ENCODE measurements at places on chromosomes 5 and 9. TPM values are rescaled to one million over a fixed set of nuclear protein-coding genes. Genes with fewer than 3 reads are reported as not detected.

- DNase-seq: no peak
These were observed 236.9 kb upstream of the NFIL3 start for GRCh38 chr9:91660521-91660920.

The CNTFR gene
- total RNA-seq: not detected

- DNase-seq: no peak
These were observed 3.8 kb downstream of the LARP1 start for GRCh38 chr5:154758977-154759376.

DNA sequence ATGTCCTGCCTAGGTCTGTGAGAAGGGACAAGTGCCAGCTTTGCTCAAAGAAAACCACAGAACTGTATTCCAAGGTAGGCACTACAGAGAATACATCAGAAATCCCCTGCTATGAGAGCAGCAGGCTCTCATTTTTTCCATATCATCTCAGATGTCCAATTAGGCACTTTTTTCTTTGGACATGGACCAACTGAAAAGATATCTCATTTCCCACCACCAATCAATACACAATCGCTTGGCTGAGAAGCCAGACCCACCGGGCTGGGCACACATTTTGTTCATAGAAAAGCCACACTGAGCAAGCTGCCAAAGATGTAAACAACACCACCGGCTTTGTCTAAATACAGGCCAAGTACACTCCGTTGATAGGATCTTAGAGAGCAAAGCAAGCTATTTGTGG is 25.9 kb downstream of the STOM start:
- DNase-seq: no peak

The RIC1 gene
- total RNA-seq: 17.0 TPM
